ENCODE measurements at places on chromosomes 6 and 20.
A peak's percentile ranks its signal among the peaks of the same experiment; 100 is the strongest.

GRCh38 chr6:51529240-51529639, 558.2 kb downstream of the PKHD1 start:
- no peak for DNase-seq

- no peak for DNase-seq
These were observed 1434.3 kb upstream of the ADGRB3 start for GRCh38 chr6:67200626-67201403.

- no peak for DNase-seq
These were observed 172.1 kb upstream of the RUNX2 start for GRCh38 chr6:45156075-45156474.

DNA sequence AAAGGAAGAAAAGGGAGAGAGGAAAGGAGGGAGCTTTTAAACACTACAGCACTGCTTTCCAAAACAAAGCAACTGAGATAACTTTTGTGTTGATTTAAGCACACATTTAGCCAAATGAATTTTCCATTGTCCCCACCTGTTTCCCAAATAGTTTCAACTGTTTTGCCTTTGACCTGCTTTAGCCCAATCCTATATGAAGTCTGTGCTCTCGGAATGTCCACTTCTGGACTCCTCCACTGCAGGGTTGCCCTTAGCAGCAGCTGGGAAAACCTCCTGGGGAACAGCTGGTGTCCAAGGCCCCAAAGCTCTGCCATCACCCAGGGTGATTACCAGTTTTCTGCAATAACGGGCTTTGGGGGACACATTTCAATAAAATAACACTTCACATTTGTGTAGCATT, 44.9 kb upstream of the PKHD1 start:
- DNase-seq: no peak

DNA sequence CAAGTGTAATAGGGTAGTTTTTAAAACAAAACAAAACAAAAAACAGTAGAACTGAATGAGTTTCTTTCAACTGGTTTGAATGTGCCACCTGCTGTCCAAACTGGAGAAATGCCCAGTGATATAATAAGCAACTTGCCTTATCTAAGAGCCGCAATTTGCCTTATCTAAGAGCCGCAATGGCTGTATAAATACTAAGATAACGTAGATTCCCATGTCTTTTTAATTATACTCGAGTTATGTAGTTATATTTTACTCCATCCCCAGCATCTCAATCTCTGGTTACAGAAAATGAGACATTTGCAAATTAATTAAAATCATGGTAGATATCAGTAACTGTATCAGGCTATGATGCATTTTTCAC, 67.2 kb downstream of the RPP40 start:
- DNase-seq: no peak

DNA sequence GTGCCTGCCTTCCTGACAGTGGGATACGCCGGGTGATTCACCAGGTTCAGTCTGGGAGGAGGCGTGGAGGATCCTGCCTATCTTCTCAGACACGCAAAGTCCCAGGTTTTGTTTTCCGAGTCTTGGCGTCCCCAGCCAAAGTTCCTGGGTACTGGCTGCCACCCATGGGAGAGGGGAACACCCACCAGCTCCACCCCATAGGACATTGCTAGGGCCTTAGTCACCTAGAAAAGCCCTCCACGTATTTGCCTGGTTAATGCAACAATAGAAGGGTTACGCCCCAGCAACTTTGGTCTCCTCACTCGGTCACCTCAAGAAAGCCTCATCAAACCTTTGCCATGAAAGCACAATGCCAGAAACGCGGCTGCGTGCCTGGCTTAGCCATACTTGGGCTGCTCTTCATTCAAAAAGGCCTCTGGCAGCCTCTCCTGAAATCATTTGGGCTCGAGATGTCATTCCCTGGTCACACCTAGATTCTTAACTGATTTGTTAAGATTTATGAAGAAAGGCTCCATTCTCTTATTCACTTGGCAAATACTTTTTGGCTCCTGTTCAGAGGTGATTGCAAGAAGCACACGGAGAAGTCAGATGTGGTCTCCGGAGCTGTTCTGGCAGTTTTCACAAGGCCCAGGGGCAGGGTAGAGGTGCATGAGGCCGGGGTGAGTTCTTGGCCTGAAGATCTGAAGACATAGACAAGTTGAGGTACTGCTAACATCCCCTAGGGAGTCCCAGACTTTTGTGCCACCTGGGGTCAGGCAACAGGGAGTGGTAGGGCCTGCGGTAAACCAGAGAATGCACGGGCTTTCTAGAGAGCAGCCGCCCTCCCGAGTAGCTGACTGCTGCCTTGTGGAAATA, 35.5 kb upstream of the ZNF133 start:
- no peak for DNase-seq

- no peak for DNase-seq
These were observed 30.1 kb upstream of the MBOAT1 start for GRCh38 chr6:20242397-20242796.

DNA sequence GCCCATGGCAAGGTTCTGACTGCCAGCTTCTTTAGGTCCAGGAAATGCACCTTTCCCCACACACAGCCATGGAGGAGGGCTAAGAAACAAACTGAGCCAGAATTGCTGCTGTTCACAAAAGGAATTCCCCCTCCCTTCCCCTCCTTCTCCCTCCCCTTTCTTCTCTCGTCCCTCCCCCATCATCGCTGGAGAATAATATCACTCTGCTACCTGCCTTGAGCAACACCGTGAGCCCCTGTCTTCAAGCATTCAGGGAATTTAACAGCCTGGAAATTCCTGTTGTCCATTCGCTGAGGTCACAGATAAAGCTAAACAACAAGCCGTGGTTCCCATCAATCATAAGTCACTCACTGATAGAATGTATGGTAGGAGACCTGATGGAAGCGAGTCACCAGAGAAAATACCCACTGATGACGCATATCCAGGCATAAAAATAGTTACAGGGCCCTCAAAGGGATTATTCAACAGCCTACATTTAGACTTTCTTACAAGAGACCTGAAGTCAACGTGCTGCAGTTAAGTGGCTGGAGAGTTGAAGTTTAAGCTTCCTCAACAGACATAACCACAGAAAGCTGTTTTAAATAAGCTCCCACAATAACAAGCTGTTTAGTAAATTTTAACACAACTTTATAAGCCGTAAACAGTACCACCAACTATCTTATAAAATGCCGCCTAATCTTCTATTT, 59.7 kb downstream of the HIVEP2 start:
- DNase-seq: peak; percentile 7

- DNase-seq: peak; percentile 73
These were observed at the start of gene DHX16 for GRCh38 chr6:30672445-30673253. TSS of gene DHX16 (minus strand) at chr6:30673006. CDS start at chr6:30672841, 165 bp downstream.

- DNase-seq: no peak
These were observed 27.6 kb upstream of the MCUR1 start for GRCh38 chr6:13841936-13842335.

DNA sequence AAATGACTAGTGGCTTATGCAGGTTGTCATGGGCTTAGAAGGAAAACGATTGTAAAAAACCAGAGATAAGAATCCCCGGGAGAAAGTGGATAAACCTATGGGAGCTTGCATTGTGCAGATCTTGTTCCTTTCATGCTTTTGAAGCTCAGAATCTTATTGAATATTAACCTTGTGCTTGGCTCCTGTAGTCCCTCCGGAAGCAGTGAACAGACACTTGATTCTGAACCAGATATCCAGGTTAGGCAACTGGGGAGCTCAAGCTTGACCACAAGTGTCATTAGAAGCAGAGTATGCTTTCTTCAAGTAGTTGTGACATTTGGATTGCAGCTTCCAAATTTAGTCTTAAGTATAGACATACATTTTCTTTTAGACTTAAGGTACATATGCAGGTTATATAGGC, 212.6 kb upstream of the MOCS1 start:
- no peak for DNase-seq

DNA sequence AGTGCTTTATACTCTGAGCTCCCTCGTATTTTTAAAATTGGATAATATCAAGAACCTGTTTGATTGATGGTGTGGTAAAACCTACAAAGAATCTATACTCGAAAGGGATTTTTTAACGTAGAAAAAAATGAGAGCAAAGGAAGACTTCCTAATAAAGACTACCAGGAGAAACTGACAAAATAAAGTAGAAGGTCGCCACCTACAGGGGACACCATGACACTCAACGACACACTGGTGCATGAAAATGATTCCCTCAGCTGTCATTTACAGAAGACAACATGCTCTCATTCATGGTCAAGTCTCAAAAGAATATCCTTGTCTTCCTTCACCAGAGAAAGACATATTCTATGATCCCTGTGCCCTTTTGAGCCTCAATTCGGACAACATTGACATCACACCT, 10.1 kb upstream of the NHSL1 start:
- DNase-seq: peak; percentile 8

GRCh38 chr20:53202777-53203176, 230.6 kb downstream of the TSHZ2 start:
- DNase-seq: no peak

DNA sequence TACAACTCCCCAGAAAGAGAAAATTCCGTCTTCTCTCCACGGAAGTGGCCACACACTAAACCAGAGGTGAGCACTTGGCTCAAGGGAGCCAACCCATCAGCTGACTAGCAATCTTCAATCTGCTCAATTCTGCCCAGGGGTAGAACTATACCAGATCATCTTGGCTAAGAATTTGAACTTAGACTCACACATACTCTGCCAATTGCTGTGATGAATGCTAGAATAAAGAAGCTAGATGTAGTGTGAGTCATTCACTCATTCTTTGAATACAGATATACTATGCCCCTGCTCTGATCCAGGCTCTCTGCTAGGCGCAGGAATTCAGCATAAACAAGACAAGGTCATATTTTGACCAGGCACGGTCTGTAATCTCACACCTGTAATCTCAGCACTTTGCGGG, 147.9 kb upstream of the SHLD1 start:
- no peak for DNase-seq

DNA sequence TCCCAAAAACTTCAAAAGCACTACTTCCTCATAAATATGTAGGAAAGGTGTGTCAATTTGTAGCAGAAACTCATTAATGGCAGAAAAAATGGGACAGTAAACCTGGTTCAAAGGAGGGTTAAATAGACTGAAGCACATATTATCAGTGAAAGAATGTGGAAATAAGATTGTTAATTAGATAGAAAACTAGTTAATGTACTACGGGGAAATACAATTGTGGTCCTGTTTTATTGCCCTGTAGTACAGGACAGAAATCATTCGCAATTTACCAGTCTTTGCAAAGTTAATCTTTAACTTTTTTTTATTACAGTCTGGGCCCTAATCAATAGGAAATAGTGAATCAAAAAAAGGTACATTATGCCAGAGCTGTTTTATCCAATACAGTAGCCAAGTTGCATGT, 82.0 kb upstream of the PAK5 start:
- DNase-seq: no peak

DNA sequence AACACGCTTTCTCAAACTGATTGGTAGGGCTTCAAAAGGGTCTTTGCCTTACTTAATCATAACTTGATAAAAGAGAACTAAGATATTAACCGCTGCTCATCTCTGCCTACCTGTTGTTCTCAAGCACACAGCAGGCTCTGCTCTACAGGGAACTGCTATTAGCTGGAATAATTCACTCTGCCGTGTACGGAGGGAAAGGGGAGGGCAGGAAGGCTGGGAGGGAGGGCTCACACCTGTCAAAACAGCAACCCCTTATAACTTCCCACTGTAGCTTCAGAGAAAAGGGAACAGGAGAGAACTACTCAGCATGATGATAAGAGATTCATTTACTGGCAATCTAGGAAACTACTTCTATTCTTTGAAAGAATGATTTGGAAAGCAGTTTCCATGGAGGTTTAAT, 75.1 kb downstream of the ZMYND8 start:
- no peak for DNase-seq

DNA sequence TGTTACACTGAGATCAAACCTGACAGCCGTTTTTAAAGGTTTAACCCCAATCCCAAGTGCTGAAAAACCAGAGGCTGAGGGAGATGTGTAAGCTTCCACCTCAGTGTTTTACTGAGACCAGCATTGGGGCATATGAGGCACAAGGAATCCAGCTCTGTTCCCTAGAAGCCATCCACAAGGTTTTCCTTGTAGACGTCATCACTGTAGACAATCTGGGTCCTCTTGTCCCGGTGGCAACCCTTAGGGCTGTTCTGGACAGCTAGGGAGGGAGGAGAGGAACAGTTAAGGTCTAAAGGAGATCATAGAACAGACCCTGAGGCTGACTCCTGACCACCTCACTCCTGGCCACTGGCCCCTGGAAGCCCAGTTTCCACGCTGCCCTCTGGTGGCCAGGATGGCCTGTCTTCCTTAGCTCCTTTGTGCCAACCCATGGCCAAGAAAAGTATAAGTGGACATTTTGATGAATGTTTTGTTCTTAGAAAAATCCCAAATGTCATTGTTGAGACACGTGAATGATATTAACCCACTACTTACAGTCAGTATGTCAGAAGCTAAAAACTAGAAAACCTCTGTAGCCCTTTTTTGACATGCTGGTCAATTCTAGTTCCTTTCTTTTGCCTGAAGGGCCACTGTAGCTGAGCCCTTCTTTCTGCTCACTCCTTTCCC, 6.4 kb downstream of the CFB start:
- DNase-seq: no peak

DNA sequence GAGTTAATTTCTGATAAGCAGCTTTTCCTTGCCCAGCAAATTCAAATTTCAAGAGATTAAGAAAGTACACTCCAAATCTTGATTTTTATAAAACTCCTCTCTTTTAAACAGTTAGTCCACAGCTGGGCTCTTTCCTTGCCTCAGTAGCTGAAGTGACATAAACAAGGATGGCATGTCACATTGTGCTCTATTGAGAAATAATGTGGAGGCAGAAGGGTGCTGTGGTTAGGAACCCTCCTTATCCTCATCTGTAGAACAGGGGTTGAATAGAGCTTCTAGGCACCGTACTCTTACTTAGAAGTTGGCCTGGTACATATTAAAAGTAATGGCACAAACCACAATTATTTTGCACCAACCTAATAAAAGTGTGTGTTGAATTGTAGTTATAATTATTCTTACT, 70.3 kb downstream of the RSPO3 start:
- DNase-seq: no peak

GRCh38 chr20:51473771-51474170, 68.7 kb downstream of the NFATC2 start:
- DNase-seq: no peak

GRCh38 chr6:28638787-28639430, 113.2 kb downstream of the GPX5 start:
- no peak for DNase-seq

DNA sequence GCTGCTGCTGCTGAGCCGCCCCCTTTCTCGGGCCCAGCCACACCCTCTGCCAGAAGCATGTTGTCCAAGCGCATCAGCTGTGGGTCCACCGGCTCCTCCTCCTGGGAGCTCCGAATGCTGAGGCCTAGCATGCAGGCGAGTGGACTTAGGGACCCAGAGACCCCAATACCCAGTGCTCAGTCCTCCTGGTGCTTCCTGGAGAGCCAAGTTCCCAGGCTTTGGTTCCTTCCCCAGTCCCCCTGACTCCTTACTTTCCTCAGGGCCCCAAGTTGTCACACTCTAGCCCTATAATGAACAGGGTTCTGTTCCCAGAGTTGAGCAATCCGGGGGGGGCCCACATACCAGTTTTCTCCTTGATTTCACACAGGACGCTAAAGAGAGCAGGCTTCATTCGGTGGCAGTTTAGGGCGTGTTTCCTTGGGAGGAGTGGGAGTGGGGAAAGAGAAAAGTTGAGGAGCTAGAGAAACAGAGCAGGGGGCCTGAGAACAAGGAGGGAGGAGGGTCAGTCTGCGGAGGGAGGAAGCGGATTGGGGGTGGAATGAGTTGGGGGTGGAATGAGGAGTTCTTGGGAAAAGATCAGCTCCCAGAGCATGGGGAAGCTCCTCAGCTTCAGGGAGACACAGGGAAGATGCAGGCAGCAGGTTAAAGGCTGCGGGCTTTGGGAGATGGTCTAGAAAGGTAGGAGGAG, 1.5 kb downstream of the PBX2 start:
- no peak for DNase-seq

Measured in stimulated activated CD4-positive, alpha-beta T cell treated with anti-CD3 and anti-CD28 coated beads, Interleukin-1b, Interleukin-23, amount 100 ng/mL, for 1 hour (primary cell).